Activated B cell treated with CpG ODN at 0.5 μM for 24 hours (primary cell): ENCODE measurements at places on chromosomes 1 and 21.

DNA sequence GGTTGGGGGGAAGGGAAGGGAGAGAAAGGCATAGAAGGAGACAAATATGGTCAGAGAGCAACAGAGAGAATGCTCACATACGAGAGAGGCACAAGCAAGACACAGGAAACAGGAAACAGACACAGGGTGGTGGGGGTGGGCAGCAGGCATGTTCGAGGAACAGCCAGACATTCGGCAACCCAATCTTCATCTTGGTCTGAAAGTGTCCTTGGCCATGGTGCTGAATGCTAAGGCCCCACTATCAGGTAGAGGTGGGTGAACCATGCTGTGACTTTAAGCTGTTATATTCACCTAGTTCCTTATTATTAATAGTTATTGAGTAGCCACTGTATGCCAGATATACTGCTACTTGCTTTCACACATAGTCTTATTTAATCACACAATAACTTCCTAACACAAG, 109.2 kb downstream of the DDX20 start:
- DNase-seq, result no peak

DNA sequence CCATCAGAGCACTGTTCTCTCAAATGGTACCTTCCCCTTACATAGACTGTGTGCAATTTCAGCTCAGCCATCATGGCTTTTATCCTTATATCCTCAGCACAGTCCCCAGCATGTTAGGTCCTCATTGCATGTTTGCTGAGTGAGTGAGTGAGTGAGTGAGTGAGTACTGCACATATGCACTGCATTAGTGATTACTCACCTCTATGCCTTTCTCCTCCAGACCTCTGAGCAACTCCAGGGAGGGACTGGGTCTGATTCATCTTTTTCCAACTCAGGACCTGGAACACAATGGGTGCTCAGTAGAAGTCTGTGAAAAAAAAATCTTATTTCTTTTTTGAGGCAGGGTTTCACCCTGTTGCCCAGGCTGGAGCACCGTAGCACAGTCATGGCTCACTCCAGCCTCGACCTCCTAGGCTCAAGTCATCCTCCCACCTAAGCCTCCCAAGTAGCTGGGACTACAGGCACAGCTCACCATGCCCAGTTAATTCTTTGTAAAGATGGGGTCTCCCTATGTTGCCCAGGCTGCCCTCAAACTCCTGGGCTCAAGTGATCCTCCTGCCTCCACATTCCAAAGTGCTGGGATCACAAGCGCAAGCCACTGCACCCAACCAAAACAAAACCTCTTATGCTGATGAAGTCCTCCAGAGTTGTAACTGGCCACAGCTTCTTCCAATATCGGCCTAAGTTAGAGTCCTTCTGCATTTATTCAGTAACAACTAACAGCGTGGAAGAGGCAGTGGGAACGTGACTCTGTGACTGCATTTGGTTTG, 23.7 kb downstream of the RNU5D-1 start:
- no peak for DNase-seq

- DNase-seq, result no peak
Measured at GRCh38 chr1:157154291-157154690, 16.1 kb upstream of the ETV3 start.

DNA sequence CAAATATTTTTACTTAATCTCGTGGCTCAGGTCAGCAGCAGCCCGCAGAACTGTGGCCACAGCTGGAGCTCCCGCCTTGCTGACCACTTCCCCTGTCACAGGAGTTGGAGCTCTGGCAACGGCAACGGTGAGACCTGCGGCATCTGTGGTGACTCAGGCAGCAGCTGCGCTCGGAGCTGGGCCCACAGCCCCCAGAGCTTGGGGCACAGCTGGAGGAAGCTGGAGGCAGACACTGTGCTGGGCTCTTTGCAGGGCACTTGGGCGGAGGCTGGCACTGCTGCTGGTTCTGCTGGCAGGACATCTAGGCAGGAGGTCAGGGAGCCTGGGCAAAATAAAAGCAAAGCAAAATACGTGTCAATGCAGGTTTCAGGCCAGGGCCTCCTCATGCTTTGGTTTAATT, at the start of gene LCE3A:
LCE3A (minus strand) TSS at position 301 of the 400 bp plus-strand sequence; CDS start at position 301, 0 bp downstream.
- no peak for DNase-seq

DNA sequence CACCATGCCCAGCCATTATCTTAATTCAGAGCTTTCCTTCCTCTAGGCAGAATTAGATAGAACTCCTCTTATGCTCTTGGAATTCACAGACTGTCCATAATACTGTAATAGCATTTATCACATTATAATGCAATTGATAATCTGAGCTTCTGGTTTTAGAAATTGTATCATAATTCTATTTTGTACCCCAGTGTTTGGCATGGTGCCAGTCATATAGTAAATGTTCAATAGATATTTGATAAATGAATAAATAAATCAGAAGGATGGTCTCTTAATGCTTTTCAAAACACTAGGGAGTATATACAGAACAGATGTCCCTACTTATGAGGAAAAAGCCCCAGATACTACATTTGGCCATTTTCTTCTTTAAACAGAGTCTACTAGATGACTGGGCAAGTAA, 119.3 kb upstream of the BMP8A start:
- no peak for DNase-seq

GRCh38 chr1:169860750-169861149, 32.9 kb downstream of the SCYL3 start:
- DNase-seq, result no peak
